Spleen (tissue), 13 donors: ENCODE measurements at places on chromosomes 3 and 15. TPM values are rescaled to one million over a fixed set of nuclear protein-coding genes. Genes with fewer than 3 reads are reported as not detected.

- DNase-seq, result no peak
Measured at GRCh38 chr3:71087143-71088018, 496.1 kb downstream of the FOXP1 start.

GRCh38 chr3:64985072-64985471 lies 297.3 kb upstream of the ADAMTS9 start:
- no peak for DNase-seq

The PLXNA1 gene
- total RNA-seq, result 41.4 TPM

The TBCCD1 gene
- total RNA-seq, result 11.4 TPM

DNA sequence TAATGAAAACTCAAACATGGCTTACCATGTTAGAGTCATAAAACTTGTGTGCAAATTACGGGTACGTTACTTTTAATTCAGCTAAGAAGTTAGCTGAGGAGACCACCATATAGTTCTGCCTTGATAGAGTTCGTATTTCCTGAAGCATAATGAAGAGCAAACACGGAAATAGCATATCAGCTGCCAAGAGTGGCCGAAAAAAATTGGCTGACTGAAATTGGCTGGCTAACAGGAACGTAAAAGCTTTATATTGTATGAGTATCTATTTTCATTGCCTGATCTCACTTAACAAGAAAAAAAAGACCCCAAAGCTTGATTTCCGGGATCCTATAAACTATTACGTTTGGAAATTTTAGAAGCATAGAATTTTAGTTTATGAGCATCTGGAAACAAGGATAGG lies 1222.9 kb downstream of the ZPLD1 start:
- DNase-seq, result no peak

The SMCO1 gene
- total RNA-seq, result not detected

The MOBP gene
- total RNA-seq, result not detected

The PAK6 gene
- total RNA-seq, result 1.8 TPM

The NRG4 gene
- 0.50 TPM for total RNA-seq

DNA sequence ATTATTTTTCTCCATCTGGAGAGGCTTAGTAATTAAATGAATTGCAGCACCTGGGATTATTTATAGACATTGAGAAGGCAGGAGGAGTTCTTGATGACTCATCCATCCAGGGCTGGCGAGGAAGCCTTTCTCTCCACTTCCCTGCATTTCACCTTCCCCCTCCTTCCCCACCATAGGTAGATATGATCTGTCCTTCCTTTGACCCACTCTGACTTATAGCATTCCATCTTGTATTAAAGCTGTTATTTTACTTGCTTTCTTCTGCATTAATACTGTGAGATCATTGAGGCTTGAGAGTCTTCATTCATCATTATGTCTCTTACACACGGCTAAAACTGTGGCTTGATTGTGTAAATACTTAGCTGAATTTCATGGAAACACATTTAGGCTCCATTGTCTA lies 288.8 kb downstream of the FEZF2 start:
- DNase-seq, result no peak

The SLC35G2 gene
- total RNA-seq, result 7.7 TPM

The DNAJA4 gene
- total RNA-seq, result 12.7 TPM

GRCh38 chr15:59199626-59200465 lies 6.8 kb upstream of the LDHAL6B start:
- no peak for DNase-seq

The SLC7A14 gene
- total RNA-seq, result not detected

DNA sequence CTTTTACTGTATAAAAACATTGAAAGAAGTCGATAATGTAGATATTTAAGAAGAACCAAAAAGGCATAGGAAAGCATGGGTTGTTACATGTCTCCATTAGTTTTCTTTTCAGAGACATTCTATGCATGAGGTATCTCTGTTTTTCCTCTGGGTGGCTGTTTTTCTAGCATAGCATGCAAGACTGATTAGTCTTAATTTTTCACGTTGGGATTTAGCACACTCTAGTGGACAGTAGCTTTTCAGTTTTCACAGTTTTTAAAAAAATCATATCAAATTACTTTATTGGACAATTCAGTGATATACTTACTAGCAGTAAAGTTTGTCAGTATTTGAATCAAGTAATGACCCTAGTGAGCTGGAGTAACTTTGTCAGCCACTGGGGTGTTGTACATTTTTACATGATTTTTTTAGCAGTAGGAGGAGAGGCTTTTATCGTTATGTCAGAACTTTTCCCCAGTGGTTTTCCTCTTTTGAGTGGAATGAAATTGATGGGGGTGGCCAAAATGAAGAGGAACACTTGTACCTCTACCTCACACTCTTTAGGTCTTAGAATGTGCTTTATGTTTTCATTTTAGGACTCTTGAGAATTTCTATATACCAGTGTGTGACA lies 57.2 kb downstream of the SEC22A start:
- no peak for DNase-seq

GRCh38 chr15:79233236-79233635 lies 49.3 kb upstream of the ANKRD34C start:
- DNase-seq, result no peak

DNA sequence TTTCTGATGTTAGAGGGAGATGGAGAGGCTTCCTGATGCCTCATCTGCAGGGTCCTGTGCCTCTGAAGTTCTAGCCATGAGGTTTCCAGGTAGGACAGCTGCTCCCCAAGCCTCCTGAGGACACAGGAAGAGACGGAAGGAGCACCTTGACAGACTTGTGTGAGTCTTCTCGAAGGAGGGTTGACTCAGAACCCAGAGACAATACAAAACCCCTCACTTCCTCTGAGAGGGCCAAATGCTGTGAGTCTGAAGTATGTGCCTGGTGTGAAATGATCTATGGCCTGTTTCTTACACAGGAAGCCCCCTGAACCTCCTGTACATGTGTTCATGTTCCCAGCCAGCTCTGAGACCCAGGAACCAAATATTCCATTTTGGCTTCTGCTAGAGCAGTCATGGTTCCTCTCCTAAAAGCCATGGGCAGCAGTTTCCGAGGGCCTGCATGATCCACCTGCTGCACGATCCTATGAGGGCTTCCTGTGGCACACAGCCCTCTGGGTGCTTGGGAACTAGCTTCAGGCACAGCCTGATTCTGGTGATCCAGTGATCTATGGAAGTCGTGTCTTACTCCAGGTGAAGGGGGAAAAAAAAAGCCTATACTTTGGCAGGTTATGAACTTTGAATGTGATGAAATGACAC lies 62.2 kb downstream of the AAGAB start:
- no peak for DNase-seq

The CTDSPL2 gene
- 73.7 TPM for total RNA-seq

GRCh38 chr15:67997996-67998395 lies 56.1 kb upstream of the PIAS1 start:
- no peak for DNase-seq

DNA sequence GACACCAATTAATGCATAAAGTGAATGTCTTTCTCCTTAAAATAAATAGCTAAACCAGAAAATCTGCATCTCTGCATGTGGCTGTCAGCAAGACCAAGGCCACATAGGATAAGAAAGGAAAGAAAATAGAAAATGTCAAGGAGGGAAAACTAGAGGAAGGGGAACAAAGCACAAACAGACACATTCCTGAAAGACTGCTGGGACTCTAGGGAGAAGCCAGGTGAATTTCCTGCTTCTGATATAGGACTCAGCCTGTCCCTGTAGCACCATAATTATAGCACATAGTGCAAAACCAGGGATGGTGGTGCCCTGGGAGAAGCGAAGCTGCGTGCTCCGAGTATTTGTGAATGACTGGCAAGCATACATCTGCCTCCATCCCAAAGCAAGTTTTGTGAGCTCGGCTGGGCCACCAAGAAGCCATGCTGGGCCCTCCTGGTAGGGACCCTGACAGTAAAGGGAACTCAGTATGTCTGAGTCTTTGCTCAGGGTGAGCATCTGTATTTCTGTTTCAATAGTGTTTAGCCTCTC lies 14.2 kb downstream of the FSTL1 start:
- no peak for DNase-seq

The OXSM gene
- 10.0 TPM for total RNA-seq

The VWA5B2 gene
- total RNA-seq, result not detected

DNA sequence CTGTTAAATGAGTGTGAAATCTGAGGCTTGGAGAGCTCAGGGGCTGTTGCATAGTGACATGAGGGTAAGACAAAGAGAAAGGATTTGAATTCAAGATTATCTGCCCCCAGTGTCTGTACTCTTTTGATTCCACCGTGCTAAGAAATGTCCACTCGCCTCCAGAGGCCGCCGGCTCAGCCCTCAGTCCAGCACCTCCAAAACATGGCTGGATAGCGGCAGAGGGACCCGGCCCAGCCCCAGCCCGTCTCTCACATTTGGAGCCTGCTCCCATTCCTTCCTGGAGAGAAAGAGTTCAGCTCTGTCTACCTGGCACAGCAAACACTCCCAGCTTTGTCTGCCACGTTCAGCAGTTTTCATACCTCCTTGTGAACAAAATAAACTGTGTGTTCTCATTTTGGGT lies 84.8 kb upstream of the IQSEC1 start:
- peak; percentile 44 for DNase-seq

- no peak for DNase-seq
Measured at GRCh38 chr3:33438881-33439545, 1.2 kb downstream of the UBP1 start.

DNA sequence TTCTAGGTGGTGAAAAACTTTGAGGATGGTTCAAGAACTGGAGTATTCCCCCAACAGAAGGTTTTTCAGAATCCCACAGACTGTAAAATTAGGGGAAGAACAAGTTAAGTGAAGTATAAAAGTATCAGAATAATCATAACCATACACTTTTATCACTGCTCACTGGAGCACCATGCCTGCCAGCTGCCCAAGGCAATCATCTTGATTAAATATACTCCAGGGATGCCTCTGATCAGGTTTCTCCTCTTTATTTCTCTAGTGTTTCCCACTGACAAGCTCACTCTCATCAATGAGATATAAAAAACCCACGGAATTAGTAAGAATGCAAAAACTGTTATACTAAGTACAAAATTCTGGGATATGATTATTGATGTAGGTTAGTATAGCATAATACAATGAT lies 108.0 kb downstream of the STAG1 start:
- no peak for DNase-seq

GRCh38 chr3:38507120-38507519 lies 11.0 kb downstream of the EXOG start:
- no peak for DNase-seq

GRCh38 chr3:69458803-69459365 lies 73.0 kb upstream of the FRMD4B start:
- no peak for DNase-seq

GRCh38 chr3:13414040-13414729 lies 5.9 kb downstream of the NUP210 start:
- peak; percentile 96 for DNase-seq

The GOLGA6D gene
- not detected for total RNA-seq

GRCh38 chr3:188361888-188362287 lies 207.9 kb downstream of the LPP start:
- no peak for DNase-seq

The SAXO2 gene
- 1.8 TPM for total RNA-seq

The ATP2B2 gene
- total RNA-seq, result 0.20 TPM

DNA sequence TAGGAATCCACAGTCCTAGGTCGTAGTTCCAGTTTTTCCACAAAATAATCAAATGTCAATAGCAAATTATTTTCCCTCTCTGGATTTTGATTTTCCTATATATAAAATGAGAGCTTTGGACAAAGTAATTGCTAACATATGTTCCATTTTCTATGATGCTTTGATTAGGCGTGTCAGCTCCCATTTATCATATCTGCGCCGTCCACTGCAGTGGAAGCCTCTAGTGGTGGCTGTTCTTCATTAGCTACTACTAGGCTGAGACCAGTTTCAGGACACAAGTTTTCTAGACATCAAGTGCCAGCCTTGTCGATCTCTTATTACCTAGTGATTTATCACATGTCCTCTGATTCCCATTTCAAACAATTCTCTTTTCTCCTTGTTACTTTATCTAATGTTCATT lies 271.5 kb downstream of the TUSC7 start:
- DNase-seq, result no peak

GRCh38 chr15:51253366-51253765 lies 85.0 kb downstream of the CYP19A1 start:
- DNase-seq, result no peak

The UBE2E2 gene
- total RNA-seq, result 57.3 TPM

- DNase-seq, result no peak
Measured at GRCh38 chr15:70748281-70748747, 15.0 kb downstream of the UACA start.

- no peak for DNase-seq
Measured at GRCh38 chr3:86865506-86865905, 125.4 kb downstream of the VGLL3 start.

DNA sequence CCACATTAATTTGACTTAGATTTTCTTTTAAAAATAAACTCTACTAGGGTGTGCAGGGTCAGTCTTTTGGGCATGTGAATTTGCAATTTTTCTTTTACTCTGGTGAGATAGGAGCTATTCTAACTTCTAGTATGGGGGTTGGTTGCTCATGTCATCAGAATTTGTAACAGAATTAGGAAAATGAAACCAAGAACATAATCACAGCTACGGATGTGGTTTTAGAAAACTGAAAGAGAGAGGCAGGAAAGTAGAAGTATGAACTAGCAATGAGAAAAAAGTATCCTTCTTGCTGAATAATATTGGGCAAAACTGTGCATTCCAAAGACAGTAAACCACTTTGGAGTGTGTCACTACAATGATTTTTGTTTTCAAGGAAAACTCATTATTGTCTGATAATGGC lies 43.3 kb downstream of the ADPGK start:
- no peak for DNase-seq

DNA sequence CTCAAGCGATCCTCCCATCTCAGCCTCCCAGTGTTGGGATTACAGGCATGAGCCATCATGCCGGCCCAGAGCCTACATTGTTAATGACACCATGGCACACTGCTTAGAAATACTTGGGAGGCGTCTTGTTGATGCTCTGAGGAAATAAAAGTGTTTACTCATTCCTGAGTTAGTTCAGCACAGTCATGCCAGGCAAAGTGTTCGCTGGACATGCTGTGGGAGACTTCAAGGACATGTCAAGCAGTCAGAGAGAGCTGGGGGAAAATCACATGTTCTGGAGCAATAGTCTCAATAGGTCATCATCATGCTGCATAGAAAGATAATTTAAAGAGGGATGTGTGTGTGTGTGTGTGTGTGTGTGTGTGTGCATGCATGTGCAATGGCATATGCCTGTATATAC lies 37.5 kb downstream of the TTC23 start:
- DNase-seq, result no peak

DNA sequence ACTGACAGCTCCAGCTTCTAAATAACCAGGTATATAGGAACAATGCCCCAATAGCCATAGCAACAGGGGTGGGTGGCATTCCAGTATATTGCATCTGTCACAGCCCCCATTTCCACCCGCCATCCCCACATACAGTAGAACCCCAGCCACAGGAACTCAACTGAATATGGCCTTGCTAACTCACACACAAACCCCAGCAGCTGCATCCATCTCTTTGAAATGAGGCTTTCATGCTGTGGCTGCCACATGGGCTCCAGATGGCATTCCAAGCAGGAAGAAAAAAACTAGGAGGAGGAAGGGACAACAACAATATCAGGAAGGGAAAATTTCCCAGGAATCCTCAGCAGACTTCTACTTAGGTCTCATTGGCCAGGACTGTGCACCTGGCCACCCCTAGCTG lies 54.6 kb downstream of the CCR3 start:
- no peak for DNase-seq

- no peak for DNase-seq
Measured at GRCh38 chr3:134682196-134682880, 31.5 kb upstream of the KY start.

The PRRT3 gene
- total RNA-seq, result 1.9 TPM

- DNase-seq, result peak; percentile 88
Measured at GRCh38 chr15:63892794-63893441, 59.2 kb upstream of the HERC1 start.

The CTXN2 gene
- not detected for total RNA-seq
